Common myeloid progenitor, CD34-positive (primary cell): ENCODE measurements at places on chromosomes 12 and 14.

- no peak for DNase-seq
Observed at GRCh38 chr14:44392984-44393383, 114.1 kb downstream of the FSCB start.

DNA sequence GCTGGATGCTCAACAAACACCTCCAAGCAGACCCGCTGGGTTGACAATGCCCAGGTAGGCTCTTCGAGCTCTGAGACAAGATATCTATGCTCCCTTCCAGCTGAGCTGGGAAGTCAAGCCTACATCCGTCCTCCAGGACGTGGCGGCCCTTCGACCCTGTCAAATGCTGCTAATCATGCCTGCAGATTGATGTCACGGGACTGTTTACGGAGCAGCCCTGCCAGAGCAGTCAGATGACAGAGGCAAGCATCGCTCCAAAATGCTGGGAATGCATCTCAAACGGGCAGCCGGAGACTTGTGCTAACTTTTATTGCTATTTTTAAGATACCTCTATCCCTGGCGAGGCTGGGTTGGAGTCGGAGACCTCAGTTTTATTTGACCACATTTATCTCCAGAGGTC, 139.2 kb downstream of the NTF3 start:
- no peak for DNase-seq

GRCh38 chr14:59208224-59208814, 19.9 kb downstream of the DAAM1 start:
- DNase-seq = no peak

DNA sequence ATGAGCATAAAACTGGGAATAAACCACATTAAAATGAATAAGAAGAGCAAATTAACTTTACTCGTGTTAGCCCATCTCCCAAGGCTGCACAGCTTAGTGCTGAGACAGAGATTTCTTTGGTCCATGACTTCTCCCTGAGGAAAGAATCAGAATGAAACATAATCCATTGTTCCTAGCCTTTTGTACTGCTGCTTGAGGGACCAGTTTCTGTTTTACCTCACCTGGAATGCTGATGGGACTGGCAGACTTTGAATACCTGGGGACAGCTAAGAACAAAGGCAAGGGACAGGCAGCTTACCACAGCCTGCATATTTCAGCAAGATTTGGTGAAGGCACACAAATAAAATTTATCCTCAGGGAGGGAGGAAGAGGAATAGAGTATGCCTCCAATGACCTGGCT, 401.6 kb downstream of the CCDC91 start:
- DNase-seq = no peak

DNA sequence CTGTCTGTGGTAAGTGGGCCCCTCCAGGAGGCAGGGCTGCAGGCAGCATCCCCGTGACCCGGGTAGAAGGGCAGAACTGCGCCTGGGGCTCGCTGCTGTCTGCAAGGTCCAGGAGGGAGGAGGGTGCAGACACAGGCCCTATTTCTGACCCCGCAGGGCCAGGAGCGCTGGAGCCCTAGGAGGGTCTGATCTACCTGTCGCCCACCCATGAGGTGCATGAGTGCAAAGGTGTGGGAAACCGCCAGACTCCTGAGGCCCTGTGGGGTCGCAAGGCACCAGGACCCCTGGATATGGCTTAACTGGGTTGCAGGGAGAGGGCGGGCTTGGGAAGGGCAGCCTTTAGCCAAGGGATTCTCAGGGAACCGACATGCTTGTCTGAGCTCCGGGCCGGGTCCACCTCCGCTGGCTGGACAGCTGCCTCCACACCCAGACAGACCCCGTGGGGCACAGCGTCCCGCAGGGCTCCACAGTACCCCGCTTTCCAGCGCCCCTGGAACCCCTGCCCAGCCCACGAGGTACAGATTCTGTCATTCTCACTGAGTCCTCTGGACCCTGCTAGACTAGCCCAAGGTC, 72.9 kb upstream of the TSPAN11 start:
- DNase-seq = no peak

DNA sequence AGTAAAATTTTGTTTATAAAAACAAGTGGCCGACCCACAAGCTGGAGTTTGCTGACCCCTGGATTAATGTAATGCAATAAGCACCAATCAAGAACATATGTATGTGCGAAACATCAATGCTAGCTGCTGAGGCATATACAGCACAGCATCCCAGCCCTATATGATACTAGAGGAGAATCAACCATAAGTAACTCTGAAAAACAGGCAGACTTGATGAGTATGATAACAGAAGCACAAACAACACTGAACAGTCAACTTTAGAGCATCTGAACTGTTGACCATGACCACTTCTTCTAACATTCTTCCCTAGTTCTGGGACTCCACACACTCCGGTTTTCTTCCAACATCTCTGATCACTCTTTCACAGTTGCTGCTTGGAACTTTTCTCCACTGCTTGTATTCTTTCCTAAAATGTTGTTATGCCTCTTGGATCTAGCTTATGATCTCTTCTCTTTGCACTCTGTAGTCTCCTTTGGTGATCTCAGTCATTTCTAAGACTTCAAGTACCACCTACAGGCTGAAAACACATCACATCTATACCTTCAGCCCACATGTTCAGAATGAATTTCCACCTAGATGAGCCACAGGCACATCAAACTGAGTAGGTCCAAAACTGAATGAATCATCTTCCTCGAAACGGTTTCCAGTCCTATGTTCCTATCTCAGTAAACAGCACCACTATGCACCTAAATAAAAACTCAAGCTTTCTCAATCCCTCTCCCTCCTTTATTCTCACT, 57.2 kb downstream of the STXBP6 start:
- no peak for DNase-seq

DNA sequence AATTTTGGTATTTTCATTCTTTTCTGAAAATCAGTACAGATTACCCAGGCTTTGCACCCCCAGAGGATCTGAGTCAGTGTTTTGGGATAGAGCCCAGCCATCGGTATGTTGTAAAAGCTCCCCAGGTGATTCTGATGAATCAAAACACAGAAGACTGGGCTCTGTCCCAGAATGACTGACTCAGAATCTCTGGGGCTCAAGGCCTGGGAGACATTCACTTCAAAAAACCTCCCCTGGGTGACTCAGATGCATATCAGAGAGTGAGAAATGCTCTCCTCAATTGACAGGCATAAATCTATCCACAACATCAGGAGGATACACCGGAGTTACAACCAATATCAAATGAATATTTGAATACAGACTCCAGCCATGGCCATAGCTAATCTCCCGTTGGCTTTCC, 32.6 kb downstream of the SLC35F4 start:
- no peak for DNase-seq

- DNase-seq = no peak
Observed at GRCh38 chr14:88417594-88417993, 32.1 kb downstream of the SPATA7 start.

- DNase-seq = no peak
Observed at GRCh38 chr14:55762595-55763232, 182.7 kb downstream of the KTN1 start.

- DNase-seq = no peak
Observed at GRCh38 chr14:27995691-27996090, 770.9 kb upstream of the FOXG1 start.

DNA sequence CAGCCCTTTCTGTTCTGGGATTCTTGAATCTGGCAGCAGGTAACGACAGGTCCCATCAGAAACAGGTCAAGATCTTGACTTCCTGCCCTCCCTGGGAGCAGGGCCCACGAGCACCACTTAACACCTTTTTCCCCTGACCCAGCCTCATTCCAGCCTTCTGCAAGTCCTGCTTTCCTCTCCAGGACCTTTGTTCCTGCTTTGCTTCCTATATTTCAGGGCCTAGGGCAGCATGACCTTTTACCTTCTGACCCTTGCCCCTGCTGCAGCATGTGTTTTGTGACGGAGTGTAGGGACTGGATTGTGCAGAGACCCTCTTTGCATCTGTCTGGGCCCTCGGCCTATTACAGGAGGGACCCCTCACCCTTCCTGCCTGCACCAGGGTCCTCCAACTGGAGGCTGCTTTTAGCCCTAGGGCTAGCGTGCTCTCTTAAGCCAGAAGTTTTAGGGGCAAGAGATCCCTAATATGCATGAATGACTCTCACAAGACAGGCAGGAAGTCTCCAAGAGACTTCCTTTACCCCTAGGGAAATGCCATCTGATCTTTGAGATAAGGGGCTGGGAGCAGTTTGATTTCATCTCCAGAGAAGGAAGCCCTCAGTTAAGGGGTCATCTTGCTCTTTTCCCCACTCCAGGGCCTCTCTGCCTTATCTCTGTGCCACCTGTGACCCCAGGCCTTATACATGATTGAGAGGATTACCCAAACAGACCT, 209.4 kb upstream of the BCL2L14 start:
- DNase-seq = no peak

DNA sequence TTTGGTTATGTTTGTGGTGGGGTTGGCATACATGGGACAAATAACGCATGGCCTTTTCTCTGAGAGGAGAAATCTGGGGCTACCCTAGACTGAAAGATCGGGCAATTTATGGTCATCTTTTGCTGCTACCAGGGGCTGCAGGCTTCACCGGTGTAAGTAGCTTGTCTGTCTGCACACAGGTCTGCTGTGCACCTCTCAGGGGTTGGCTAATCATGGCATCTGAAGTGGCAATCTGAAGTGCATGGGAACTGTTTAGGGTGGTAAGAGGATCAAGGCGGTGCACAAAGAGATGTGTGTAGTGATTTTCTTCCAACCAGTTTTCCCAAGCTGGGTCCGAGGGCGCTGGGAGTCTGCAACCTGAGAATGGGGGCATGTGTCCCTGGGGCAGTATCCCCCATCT, 141.3 kb downstream of the EMP1 start:
- DNase-seq = no peak

- DNase-seq = no peak
Observed at GRCh38 chr12:96571101-96571862, 81.9 kb downstream of the CFAP54 start.

DNA sequence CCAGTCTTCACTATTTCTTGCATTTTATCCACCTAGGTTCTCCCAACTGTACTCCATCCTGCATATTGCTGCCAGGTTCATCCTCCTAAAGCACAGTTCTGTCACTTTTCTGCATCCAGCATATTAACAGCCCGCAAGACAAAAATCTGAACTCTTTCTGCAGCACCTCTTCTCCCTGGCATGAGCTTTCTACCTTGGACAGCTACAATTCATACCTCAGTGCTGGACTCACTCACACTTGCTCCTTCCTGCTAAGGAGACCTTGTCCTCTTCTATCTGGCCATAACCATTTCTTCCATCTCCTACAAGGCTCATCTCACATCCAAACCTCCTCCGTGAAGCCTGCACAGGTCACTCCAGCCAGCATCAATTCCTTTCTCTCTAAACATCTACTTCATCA, 170.1 kb upstream of the GRIP1 start:
- no peak for DNase-seq

DNA sequence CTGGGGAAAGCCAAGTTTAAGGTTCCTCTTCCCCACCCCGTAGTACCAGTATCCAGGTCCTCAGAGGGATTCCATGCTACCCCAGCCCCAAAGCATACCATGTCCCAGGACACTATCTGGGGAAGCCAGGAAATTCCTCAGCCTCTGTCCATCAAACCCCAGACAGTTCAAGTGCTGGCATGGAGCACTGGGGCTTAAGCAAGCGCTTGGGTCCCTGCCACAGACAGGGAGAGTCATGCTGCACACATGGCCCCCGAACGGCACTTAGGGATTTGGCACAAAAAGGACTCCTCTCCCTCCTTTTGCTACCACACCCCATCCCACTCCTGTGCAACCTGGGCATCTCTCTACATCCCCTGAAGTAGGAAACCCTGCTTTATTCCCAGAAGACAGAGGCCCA, 21.8 kb downstream of the ADCY6 start:
- no peak for DNase-seq

- DNase-seq = no peak
Observed at GRCh38 chr12:132546647-132547046, 56.7 kb downstream of the FBRSL1 start.

- DNase-seq = no peak
Observed at GRCh38 chr12:24488091-24488596, 460.8 kb downstream of the BCAT1 start.

DNA sequence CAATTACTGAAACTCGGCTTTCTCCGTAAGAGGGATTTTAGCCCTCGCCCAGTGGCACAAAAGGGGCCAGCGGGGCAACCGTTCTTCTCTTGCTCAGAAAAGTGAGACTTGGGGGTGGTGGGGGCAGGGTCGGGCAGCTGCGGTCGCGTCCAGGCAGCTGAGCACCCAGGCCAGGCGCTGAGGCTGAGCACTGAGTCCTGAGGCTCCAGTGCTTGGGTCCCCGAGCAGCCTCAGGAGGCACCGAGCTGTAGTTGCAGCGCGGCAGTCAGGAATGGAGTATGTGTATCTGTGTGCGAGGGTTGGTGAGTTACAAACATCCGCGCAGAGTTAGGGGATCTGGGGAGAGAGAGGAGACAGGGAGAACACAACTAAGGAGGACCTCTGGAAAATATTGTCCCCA, 4.1 kb upstream of the HOXC6 start:
- DNase-seq = no peak

DNA sequence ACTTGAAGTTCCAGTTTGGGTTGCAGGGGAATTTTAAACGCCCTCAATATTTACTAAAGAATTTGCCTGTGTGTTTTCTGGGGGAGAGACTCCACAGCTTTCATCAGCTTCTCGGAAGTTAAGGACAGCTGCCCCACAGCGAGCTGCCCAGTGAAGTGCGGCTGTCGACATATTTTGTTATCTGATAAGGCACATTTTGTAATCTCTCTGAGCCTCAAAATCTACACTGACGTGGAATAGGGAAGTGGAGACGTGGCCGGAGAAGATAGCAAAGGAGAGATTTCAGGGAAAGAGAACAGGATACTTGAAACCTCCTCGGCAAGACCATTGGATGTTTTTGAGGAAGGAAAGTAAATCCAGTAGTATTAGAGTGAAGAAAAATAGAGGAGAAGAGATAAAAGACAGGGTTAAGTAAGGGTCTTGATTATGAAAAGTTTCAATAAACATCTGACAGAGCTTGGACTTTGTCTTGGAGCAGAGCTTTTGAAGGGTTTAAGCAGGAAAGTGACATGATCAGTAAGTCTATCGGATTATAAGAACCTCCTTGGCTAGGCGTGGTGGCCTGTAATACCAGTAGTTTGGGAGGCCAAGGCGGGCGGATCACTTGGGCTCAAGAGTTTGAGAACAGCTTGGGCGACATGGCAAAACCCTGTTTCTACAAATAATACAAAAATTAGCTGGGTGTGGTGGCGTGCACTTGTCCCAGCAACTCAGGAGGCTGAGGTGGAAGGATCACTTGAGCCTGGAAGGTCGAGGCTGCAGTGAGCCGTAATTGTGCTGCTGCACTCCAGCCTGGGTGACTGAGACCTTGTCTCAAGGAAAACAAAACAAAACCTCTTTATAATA, 1.1 kb downstream of the POLR3B start:
- DNase-seq = peak; percentile 64

GRCh38 chr14:74638066-74638465, 26.0 kb upstream of the LTBP2 start:
- DNase-seq = no peak

DNA sequence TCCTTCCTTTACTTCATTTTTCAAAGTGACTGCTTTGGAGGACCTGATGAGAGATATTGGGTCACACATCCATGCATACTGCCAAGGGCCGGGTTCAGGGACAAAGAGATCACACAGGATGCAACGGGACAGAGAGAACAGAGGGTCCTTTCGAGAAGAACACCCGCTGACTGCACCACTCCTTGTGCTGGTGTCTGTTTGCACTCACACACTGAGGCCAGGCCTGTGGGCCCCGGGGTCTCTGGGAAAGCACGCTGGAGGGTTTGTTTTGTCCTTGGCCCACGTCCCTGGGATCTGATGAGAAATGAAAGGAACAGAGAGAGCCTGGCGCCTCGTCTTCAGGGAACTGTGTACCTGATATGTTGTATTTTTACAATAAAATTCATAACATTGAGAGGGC, 42.2 kb downstream of the PAH start:
- no peak for DNase-seq
